ENCODE measurements at places on chromosomes 6 and 20.

DNA sequence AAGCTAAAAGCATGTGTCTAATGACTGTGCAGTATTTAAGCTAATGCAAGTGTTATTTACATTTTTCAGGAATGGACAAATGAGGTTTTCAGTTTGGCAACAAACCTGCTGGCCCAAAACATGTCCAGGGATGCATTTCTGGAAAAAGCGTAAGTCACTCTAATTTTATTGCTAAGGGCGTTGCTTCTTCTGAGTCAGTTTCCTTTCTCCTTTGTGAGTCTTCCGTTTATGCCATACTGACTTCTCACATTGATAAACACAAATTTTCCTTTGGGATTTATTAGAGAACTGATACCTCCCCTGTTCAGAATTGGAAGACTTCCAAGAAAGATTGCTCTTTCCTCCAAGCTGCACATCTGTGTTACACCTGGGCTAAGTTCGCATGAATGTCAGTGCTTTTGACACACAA is 422.9 kb upstream of the PLCB4 start:
- no peak for DNase-seq

GRCh38 chr6:13367396-13367795 is 39.1 kb upstream of the TBC1D7 start:
- DNase-seq: no peak

GRCh38 chr6:47715782-47716181 is 17.4 kb downstream of the ADGRF4 start:
- DNase-seq: no peak

GRCh38 chr20:50850721-50851286 is 55.9 kb downstream of the BCAS4 start:
- no peak for DNase-seq

DNA sequence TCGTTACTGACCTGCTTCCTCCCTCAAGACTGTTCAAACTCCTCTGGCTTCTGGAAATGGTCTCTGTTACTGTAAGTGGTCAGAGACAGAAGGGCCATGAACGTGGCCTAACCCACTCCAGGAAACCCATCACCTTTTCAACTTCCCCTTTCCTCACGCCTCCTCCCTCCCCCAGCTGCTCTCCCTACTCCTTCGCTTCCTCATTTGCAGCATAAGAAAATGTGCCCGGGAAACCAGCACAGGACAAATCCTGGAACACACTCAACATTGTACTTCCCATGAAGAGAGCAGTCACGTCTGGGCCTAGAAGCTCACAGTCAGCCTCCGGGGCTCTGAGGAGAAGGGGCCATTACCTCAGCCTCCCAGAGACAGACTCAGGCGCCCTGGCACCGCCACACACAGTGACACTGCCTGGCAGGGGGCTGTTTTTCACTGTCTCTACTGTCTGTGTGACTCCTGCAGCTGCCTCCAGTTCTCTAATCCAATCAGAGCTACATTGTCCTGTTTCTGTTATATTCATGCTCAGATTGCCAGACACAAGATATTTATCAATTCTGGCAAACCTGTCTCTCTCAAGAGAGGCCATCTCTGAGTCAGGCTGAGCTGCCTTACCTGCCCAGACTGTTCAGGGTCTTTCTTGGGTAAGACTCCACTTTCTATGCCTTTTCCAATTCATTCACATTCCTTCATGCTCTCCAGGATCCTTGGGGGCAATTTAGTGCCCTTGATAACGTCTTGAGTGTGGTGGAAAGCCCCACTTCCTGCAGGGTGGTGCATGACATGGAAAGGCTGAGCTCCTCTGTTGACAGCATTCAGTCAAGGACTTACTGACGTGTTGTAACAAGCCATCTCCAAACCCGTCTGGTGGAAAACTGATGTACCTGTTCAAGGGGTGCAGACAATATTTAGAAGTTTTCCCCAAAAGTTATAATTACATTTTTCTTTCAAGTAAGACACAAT is 242.2 kb downstream of the HIVEP2 start:
- no peak for DNase-seq

All from GM12878 (cell line).